ENCODE measurements at places on chromosomes 2 and 18.
A peak's percentile ranks its signal among the peaks of the same experiment; 100 is the strongest.

- DNase-seq, result peak; percentile 38
Observed at GRCh38 chr2:187079901-187080300, 230.9 kb upstream of the ZSWIM2 start.

DNA sequence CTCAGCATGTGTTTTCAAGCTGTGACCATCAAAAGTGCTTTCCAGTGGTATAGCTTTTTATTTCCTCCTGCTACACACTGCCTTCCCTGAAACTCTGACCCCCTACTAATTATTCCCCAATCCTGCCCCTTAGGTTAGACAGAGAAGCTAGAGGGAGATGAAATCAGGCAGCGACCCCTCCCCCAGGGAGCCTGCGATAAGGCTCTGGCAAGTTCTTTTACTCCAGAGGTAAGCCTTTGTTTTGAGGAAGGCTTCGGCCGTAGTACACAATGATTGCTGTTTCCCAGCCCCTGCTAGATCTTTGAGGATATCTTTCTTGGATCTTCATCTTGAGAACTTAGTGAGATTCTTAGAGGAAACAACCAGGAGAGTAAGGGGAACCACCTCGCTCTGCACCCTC is 33.5 kb upstream of the NOL4 start:
- no peak for DNase-seq

DNA sequence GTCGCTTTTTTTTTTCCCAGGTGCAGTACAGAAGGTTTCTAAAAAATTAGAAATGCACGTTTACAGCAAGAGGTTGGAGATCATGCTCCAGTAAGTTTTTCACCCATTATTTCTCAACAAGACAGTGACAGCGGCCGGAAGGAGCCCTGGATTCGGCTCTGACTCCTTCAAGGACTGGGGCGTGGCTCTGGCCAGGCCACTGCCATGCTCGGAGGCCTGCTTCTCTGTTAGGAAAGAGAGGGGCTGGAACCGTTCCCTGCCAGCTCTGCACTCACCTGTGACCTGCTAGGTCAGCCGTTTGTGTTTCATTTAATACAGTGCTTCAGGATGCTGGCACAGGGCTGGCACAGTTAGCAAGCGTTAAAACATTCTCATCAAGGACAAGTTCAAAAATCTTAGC is 6.7 kb upstream of the IAH1 start:
- no peak for DNase-seq

DNA sequence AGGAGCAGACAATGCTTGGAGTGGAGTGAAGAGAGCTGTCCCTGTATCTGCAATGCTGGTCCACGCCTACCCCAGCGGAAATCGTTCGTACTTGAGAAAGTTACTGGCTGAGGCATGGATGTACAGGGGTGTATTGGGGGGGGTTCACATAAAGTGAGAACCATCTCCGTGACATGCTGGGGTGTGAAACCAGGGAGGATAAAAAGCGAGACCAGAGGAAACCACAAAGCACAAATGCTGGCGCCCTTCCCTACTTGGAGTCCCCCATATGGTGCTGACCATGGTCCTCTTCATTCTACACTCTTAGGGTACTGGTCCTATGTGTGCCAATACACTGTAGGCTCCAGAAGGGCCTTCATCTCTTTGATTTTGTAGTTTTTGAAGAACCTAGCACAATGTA is 244.1 kb downstream of the L3MBTL4 start:
- DNase-seq, result no peak

GRCh38 chr2:101251844-101252407 is 760 bp upstream of the CNOT11 start:
- DNase-seq, result no peak

- DNase-seq, result no peak
Observed at GRCh38 chr2:36059691-36060090, 295.9 kb upstream of the CRIM1 start.

DNA sequence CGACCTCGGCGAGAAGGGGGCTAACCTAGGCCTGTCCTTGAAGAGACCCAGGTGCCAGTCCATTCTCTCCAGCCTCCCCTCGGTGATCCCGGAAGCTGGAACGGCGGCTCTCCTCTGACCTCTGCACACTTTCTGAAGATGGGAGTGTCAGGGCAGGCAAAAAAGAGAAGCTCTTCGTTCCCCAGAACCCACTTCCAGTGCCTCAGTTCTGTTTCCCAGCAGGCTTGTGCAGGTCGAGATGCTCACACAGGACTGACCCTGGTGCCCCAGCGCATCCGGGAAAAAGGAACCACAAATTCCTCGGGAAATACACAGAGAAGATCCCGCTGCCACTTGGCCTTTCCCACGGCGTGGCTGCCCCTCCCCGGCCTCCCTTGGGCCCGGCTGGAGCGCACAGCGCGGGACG is 681 bp upstream of the PTPN18 start:
- DNase-seq, result no peak

DNA sequence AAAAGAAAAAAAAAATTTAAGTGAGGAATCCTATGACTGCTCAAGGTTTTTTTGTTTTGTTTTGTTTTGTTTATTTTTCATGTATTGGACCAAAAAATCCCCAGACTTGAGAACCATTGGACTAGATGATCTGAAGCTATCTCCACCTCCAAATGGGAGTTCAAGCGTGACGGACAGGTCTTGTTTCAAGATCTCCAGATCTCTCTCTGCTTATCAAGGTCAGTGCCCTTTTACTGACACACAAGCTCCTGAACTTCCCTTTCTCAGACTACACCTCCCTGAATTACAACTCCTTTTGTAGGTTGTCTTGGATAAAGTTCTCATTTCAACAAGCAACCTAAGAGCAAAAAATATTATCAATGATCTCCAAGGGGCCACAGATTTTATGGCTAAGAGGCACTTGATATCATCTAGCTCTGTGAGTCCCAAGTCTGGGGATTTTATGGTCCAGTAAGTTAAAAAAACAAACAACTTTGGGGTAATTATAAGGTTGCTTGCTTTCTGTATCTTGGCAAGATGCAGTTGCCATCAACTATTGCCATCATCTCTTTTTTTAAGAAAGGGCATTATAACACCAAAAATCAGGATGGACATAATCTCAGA is 396.0 kb upstream of the ATP5MC3 start:
- DNase-seq, result no peak

- DNase-seq, result no peak
Observed at GRCh38 chr18:12315490-12315889, 7.4 kb downstream of the TUBB6 start.

DNA sequence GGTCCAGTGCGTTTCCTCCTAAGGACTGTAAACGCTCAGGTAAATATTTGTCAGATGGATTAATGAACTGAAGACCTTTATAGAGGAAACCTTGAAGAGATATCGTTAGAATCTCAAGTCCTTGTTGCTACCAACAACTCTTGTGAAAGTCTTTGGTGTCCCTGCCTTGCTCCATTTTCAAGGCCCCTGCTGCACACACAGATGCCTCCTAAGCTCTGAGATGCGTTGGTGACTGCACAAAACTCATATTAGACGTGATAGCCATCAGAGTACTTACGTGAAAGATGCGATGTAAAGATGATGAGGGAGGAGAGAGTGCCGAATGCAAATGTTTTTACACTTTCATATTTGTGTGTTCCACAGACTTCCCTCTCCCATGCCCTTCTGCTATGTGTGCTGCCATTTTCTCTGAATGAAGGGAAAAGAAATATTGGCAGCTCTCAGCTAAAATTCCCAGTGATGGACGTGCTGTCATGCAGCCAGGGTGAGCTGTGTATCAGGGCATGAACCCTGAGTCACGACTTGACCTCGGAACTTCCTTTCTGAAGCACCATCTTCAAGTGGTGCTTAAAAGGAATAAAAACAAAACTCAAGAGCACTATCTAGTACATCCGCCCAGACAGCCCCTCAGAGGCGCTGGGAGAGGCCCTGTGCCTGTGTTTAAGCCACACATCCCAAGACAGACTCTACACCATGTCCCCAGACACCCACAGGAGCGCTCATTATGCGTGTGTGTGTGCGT is 117.4 kb downstream of the FAM210A start:
- DNase-seq, result no peak

- DNase-seq, result no peak
Observed at GRCh38 chr18:22641958-22642357, 224.2 kb upstream of the CTAGE1 start.

GRCh38 chr2:44142306-44142705 is 26.4 kb upstream of the PPM1B start:
- DNase-seq, result no peak

- no peak for DNase-seq
Observed at GRCh38 chr2:69434753-69435152, 2.5 kb downstream of the NFU1 start.

All from fibroblast of upper back skin (primary cell).